Lung (tissue), 17 donors: ENCODE measurements at places on chromosomes 16 and 17. TPM values are rescaled to one million over a fixed set of nuclear protein-coding genes. Genes with fewer than 3 reads are reported as not detected.

- peak overlapping the region; percentile 5 for H3K4me3 ChIP-seq
- no peaks in the 10 kb centered on the region for H3K36me3 ChIP-seq
- DNase-seq, result no peak
These were observed 8.4 kb downstream of the PRR29 start for GRCh38 chr17:64006361-64007088.

- H3K36me3 ChIP-seq, result no peaks in the 10 kb centered on the region
- H3K4me3 ChIP-seq, result no peak overlapping the region
- no peaks in the 10 kb centered on the region for H3K27me3 ChIP-seq
- H3K4me1 ChIP-seq, result no peaks in the 10 kb centered on the region
These were observed 473.2 kb upstream of the SALL1 start for GRCh38 chr16:51624080-51624775.

The ADAD2 gene
- total RNA-seq, result 0.71 TPM

DNA sequence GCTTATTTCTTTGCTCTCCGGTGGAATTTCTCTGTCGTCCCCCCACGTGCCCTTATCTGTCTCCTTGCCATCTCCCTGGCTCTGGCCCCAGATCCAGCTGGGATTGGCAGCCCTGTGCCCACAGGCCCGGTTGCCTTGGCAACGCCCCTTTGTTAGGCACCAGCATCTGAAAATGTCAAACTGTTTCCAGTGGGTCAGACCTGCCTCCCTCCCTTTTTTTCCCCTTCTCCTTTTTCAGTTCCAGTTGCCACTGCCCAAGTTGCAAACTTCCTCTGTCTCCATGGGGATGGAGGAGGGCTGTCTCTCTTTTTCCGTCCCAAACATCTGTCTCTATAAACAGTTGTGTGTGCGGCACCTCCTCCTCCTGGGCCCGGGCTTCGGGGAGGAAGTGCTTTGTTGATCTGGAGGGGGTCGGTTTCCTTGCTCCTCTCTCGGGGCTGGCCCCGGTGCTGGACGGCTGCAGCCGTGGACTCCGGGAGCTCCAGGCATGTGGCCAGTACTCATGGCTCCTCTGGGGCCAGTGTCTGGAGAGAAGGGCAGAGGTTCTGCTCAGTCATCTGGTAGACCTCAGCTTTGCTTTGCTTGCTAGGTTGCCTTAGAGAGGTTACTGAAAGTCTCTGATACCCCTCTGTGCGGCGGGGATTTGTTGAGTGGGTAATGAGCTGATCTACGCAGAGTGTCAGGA, 35.3 kb downstream of the SOCS3 start:
- H3K36me3 ChIP-seq, result no peaks in the 10 kb centered on the region
- H3K27me3 ChIP-seq, result no peaks in the 10 kb centered on the region
- peak overlapping the region; percentile 77 for H3K27ac ChIP-seq
- H3K4me3 ChIP-seq, result no peak overlapping the region
- peak; percentile 98 for DNase-seq
- H3K4me1 ChIP-seq, result no peaks in the 10 kb centered on the region

DNA sequence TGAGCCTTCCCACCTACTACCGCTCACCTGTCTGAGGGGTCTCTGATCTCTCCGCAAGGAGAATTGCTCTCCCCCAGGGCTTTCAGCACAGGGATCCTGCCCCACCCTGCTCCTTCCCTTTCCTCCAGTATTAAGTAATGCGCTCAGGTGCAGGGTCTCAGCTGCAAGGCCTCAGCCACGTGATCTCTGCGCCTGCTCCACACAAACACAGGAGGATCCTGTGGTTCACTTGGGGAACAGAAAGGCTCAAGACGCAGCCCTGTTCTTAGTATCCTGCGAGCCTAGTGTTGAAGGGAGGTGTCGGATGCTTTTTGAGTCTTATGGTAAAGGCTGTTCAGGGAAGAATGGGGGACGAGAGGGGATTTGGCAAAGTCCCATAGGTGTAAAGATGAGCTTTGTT, 41.6 kb upstream of the GCSH start:
- H3K27ac ChIP-seq, result no peak overlapping the region
- DNase-seq, result no peak
- no peaks in the 10 kb centered on the region for H3K36me3 ChIP-seq
- H3K4me1 ChIP-seq, result peaks cover 17% of the 10 kb centered on the region
- H3K27me3 ChIP-seq, result no peaks in the 10 kb centered on the region
- no peak overlapping the region for H3K4me3 ChIP-seq

DNA sequence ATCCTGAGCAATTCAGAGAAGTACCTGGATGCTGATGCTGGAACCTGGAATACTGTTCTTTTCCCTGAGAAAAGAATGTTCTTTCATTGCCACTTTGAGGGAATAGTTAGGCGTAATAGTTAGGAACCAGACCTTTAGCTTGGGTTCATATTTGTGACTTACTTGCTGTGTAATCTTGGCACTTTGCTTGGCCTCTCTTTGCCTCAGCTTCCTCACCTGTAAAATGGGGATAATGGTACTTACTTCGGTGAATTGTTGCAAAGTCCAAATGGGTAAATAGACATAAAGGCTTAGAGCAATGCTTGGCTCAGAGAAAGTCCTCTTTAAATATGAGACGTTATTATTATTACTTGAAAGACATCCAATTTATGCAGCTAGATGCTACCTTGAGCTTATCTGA, 55.0 kb upstream of the CLEC19A start:
- H3K4me1 ChIP-seq, result no peaks in the 10 kb centered on the region
- H3K27ac ChIP-seq, result no peak overlapping the region
- H3K36me3 ChIP-seq, result no peaks in the 10 kb centered on the region
- H3K4me3 ChIP-seq, result no peak overlapping the region

- no peak overlapping the region for H3K27ac ChIP-seq
- DNase-seq, result no peak
- peaks cover 10% of the 10 kb centered on the region for H3K36me3 ChIP-seq
- no peaks in the 10 kb centered on the region for H3K27me3 ChIP-seq
These were observed 33.1 kb downstream of the WIPI1 start for GRCh38 chr17:68424203-68424602.

DNA sequence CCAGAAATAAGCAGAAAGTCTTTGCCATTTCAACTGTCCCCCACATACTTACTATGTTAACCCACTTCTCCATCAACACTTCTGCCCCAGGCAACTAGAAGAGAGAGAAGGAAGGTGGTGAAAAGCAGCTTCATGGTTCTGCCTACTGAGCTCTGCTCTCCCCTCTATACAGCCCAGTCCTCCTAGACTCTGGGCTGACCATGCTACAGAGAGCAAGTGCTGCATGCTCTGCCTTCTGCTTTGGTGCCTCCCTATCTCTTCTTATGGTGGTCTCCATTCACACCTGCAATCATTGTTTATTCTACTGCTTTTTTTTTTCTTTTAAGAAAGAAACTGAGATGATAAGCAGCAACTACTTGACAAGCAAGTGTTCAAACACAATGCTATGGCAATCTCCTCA, 20.3 kb upstream of the CD300E start:
- no peaks in the 10 kb centered on the region for H3K4me1 ChIP-seq
- H3K4me3 ChIP-seq, result no peak overlapping the region
- no peak overlapping the region for H3K27ac ChIP-seq
- no peak for DNase-seq

GRCh38 chr16:66084306-66084705, 282.2 kb upstream of the CDH5 start:
- no peak overlapping the region for H3K4me3 ChIP-seq
- no peak overlapping the region for H3K27ac ChIP-seq
- no peaks in the 10 kb centered on the region for H3K27me3 ChIP-seq
- no peak for DNase-seq
- no peaks in the 10 kb centered on the region for H3K36me3 ChIP-seq
- no peaks in the 10 kb centered on the region for H3K4me1 ChIP-seq

GRCh38 chr16:56370875-56371659, 54.3 kb downstream of the AMFR start:
- DNase-seq, result peak; percentile 65
- no peak overlapping the region for H3K4me3 ChIP-seq
- H3K36me3 ChIP-seq, result peaks cover 21% of the 10 kb centered on the region

The CALB2 gene
- 1.7 TPM for total RNA-seq

DNA sequence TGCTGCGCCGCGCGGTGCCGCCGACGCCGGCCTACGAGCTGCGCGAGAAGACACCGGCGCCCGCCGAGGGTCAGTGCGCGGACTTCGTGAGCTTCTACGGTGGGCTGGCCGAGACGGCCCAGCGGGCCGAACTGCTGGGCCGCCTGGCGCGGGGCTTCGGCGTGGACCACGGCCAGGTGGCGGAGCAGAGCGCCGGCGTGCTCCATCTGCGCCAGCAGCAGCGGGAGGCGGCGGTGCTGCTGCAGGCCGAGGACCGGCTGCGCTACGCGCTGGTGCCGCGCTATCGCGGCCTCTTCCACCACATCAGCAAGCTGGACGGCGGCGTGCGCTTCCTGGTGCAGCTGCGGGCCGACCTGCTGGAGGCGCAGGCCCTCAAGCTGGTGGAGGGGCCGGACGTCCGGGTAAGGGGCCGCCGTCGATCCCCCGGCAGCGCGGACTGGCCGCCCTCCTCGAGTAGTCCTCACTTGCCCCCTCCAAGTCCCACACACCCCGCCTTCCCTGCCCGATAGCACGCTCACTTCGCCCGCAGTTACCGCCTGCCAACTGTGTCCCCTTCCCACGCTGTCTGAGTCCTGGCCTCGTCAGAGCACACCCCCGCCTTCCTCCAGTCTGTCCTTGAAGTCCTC, 470 bp downstream of the MLYCD start:
- peaks cover 15% of the 10 kb centered on the region for H3K4me1 ChIP-seq
- peak overlapping the region; percentile 99 for H3K27ac ChIP-seq
- H3K27me3 ChIP-seq, result no peaks in the 10 kb centered on the region
- H3K4me3 ChIP-seq, result peak overlapping the region; percentile 83
- no peaks in the 10 kb centered on the region for H3K36me3 ChIP-seq
- DNase-seq, result peak; percentile 59

DNA sequence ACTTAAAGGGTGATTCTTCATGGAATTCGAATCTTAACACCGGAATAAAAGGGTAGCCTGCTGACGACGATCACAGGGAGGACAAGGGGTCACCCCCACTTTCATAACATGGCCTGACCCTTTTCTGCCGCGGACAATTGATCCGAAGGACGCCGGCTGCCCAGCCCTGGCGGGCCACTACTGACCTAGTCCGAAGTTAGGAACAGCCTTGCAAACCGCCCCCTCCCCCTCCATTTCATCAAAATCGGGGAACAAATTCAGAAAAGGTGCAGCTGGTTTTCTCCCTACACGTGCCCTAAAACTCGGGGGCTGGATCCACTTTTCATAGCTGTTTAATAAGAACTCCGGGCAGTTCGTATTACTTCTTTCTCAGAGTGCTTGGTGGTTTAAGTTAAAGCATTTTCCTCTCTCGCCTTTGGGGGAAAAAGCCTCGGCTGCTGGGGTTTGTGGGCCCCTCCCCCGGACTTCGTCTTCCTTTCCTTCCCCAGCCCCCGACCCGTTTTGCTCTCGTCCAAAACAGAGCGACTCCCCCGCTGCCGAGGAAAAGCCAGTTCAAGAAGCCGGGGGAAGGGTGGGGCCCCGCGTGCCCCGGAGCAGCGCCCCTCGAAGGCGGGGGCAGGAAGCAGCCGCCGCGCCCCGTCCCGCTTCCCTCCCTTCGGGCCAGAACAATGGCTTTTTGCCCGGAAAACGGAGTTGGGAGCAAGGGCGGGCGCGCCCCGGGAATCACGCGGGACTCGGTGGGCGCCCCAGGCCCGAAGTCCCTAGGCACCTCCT, 641 bp upstream of the CBX2 start:
- no peaks in the 10 kb centered on the region for H3K27me3 ChIP-seq
- H3K27ac ChIP-seq, result peak overlapping the region; percentile 26
- H3K4me3 ChIP-seq, result no peak overlapping the region
- peaks cover 19% of the 10 kb centered on the region for H3K4me1 ChIP-seq

DNA sequence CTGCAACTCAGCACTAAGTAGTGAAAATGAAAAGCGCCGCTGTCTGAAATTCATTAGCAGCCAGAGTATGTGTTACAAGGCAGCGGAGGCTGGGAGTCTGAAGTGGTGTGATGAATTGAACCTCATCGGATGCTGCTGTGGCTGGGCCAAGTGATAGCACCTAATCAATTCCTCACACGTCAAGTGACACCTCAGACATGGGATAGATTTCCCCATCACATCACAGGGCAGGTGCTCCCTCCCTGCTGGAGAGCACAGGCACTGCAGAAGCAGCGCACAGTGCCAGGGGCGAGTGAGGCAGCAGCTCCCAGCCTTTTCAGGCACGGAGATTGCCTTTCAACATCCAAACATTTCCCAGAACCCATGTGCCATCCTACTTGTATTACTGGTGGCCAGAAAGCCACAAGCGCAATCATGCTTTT, 32.2 kb downstream of the DRC3 start:
- no peak overlapping the region for H3K27ac ChIP-seq
- H3K27me3 ChIP-seq, result no peaks in the 10 kb centered on the region
- H3K4me3 ChIP-seq, result no peak overlapping the region
- peaks cover under 1% of the 10 kb centered on the region for H3K36me3 ChIP-seq
- no peaks in the 10 kb centered on the region for H3K4me1 ChIP-seq
